Activated CD8-positive, alpha-beta memory T cell treated with anti-CD3 and anti-CD28 coated beads for 1 hour (primary cell): ENCODE measurements at places on chromosomes 2 and 18.

- no peak for DNase-seq
Measured at GRCh38 chr2:23385748-23386338, 864 bp downstream of the KLHL29 start.

DNA sequence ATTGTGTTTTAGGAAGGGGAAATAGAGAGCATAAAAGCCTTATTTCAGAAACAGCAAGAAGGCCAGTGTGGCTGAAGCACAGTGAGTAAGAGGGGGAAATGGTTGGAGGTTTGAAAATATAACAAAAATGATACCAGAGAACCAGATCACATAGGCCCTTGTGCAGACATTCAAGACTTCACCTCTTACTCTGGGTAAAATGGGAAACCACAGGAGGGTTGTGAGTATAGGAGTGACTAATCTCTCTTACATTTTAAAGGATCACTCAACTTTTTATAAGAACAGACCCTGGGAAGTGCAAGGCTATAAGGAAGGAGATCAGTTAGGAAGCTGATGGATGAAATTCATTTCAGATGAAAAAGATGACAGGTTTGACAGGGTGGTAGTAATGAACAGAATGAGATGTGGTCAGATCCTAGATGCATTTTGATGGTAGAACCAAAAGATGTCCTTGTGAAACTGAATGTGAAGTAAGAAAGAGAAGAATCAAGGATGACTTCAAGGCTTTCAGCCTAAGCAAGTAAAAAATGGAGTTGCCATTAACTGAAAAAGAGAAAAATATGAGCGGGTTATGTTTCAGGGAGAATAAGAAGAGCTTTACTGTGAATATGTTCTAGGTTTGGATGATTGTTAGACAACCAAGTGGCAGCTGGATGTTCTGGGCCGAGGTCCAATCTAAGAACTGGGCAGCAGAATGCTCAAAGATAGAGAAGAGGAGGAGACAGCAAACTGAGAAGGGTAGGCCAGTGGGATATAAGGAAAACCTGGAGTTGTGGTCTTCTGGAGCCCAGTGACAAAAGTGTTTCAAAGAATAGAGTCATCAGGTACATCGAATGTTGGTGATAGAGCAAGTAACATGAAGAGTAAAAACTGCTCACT lies 65.1 kb downstream of the USP40 start:
- DNase-seq: no peak

DNA sequence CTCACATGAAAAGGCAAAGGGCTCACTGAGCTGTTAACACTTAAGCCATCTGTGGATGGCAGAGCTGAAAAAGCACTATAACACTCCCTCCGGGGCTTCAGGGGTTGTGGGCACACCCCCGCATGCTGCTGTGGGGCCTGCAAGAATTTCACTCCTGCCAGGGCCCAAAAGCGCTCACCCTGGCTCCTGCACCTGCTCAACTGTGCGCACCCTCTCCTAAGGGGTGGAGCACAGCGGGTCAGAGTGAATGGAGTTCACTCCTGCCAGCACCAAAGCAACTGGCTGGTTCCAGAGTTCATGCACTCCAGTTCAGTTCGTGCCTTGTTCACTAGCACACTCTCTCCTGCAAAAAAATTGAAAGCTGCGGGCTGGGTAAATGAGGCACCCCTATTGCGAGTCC lies 814.2 kb upstream of the SLC39A10 start:
- no peak for DNase-seq

DNA sequence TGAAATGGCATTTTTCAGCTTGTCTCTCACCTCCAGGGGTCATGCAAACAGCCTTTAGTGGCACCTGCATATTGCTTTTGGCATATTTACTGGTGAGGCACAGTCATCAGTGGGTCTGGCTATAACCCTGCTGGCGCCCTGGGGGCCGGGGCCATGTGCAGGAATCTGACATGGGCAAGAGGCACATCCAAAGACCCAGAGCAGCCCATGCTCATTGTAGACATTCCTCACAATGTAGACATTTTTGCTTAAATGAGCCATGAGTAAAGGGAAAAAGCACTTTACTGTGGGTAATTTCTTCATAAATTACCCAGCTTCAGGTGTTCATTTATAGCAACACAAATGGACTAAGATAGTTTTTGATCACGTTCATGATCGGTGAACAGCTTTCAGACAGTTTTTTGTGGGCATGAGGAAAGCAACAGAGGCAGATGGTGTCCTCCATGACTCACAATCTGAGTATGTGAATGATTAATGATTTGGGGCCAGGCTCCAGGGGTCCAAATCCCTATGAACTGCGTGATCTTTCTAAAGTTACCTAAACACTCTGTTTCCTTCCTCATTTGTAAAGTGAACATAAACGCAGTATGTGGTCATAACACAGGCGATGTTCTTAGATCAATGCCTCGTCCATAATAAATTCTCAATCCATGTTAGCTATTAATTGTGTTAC lies 85.8 kb downstream of the LIPG start:
- no peak for DNase-seq

- DNase-seq: no peak
Measured at GRCh38 chr2:67896076-67896475, 166.7 kb downstream of the C1D start.

DNA sequence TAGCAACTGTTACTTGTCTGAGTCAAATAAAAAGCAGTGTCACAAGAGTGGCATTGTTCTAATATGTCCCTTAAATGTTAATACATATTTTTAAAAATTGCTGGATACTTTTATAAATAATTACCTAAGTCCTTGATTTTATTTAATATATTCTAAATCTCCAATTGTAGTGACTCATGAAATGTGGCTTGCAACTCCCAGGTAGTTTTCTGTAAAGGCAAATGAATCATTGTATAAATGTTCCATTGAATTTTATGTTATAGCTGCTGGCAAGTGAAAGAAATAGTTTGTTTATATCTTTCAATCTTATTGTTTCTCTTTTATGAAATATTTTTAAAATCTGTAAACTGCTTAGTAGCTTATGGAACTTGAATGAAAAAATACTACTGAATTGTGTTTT lies 32.7 kb upstream of the C1GALT1C1L start:
- no peak for DNase-seq

DNA sequence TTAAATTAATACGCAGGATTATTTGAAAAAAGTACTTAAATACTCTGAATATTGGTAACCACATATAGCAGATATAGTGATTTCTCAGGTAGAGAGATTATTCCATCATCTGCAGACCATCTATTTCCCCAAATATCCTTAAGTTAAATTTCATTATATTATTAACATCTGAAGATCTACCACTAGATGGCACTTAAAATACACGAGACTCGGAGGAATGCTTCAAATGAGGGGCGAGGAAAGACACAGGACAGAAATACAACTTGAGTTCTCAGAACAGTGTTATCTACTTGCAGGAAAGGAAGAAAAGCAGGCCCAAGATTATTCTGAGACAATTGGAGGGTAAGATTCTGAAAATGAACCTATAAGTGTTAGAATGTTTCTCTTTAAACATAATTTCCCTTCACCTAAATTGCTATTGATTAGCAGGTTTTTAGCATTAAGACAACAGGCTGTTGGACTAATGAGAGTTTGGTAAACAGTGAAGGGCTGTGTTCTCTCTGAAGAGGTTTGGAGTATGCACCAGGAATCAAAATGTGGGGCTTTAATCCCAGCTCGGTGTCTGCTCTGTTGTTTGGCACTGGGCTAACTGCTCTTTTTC lies 76.9 kb upstream of the GCFC2 start:
- no peak for DNase-seq

DNA sequence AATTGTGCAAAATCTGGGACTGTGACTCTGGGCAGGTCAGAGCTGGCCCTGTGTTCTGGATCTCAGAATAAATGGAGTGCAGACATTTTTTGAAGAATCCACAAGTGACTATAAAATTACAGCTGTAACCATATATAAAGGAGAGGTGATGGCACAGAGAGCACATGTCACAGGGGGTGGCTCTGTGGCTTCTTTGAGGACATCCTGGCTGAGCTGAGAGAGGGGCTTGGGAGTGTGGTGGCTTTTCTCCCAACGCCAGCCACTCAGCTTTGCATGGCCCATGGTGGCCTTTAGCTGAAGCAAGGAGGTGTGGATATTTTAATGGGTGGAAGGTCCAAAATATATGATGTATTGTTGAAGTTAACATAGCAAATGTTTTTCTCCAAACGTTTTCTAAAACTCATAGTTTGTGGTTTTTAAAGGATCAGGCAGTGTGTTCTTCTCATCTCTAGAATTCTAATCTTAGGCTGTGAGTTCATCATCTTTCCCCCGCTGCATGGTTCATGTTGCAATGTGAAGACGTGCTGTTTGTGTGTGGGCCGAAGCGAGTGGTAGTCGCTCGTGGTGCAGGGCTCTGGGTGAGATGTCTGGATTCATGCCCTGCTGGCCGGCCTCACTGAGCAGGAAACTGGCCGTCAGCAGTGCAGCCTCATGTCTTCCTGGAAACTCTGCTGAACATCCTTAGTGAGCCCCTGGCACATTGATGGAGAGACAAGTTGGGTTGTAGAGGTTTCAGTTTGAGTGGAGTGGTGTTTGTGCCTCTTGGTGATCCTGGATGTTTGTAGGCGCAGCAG lies 109.9 kb downstream of the ZNF236 start:
- DNase-seq: no peak

GRCh38 chr2:65554765-65555591 lies 122.6 kb upstream of the SPRED2 start:
- DNase-seq: no peak

- no peak for DNase-seq
Measured at GRCh38 chr2:119126650-119127049, 31.9 kb downstream of the C1QL2 start.

DNA sequence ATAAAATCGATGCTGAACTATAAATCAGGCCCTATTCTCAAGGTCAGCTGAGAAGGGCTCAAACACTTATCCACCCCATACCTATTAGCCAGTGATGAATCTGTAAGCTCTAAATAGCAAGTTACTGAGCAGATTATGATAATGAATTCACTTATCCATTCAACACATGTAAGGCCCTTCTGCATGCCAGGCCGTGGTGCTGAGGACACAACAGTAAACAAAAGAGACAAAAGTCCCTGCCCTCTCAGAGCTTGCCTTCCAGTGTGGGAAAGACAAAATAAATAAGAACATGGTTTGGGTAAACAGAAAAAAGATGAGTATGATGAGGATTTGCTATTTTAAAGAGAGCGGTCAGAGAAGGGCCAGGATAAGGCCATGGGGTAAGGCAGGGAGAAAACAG lies 11.7 kb downstream of the TTC32 start:
- no peak for DNase-seq

- DNase-seq: no peak
Measured at GRCh38 chr2:225937625-225938187, 538.2 kb downstream of the NYAP2 start.

DNA sequence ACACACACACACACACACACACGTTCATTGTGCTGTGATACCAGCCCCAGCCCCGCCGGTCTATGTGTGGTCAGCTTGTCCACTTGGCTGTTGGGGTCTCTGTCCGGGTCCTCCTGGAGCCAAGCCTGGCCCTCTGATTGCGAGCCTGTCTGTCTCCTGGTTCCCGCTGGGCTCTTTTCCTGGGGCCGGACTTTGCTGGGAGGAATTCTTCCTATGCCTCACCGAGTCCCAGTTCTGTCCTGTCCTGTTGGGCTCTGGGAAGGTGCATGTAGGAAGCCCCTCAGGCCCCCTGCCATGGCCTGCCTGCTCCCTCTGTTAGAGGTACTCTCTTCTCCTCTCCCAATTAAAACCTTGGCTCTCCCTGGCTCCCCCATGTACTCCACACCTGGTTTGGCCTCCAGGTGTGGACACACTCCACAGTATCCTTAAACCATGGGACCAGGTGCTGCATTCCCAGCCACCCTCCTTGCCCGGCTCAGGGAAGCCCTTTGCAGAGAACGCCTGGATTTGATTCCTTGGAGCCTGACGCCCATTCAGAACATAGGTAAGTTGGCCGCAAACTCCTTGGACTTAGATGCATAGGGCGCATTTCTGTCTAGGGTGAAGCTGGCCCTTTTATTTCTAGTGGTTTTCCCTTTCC lies 42.3 kb downstream of the CABLES1 start:
- no peak for DNase-seq

DNA sequence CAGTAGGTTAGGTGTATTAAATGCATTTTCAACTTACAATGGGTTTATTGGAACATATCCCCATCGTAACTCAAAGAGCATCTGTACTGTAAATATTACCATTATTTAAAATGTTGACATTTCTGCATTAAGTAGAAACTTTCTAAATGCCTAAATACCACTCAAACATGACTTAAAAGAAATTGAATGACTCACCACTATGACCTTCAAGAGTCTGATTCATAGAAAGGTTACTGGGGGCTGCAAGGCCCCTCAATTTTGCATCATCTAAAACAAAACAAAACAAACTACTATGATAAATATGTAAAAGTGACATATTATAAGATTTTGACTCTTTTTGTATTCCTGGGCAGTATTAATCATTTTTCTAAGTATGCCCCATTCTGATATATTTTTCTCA lies 7.6 kb downstream of the WDR35 start:
- DNase-seq: no peak

DNA sequence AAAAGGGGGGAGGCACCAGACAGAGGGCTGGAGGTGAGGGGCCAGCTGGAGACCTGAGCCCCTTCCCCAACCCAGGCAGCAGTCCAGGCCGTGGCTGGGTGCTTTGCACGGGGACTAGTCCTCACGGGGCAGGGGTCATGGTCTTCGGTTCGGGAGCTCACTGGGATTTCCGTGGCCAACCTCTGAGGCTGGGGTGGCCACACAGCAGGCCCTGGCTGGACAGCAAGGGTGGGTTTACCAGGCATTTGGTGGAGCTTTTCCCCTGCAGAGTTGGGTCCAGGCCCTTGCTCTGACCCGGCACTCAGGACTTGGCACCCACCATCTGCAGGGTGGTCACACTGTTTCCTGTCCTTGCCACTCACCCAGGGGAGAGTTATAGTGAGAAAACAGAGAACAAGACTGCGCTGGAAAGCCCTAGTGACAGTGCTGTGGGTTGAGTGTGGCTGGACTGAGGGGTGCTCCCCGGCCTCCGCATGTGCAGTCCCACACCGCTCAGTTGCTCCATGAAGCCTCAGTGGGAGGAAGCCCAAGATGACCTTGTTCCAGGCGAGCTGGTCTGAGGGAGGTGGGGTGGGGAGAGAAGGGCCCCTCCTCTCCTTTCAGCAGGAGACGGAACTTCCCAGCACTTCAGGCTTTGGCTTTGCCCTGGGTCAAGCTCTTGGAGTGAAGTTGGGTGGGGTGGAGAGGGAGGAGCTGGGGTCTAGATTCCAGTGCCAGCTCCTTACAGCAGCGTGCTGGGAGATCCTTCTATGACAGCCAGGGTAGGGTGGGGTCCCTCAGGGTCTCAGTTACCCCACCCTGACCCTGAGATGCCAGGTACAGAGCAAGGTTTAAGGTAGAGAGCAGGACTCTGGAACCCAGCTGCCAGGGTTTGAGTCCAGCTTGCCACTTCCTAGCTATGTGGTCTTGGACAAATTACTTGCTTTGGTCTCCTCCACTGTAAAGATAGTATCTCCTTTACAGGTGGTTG lies 219.8 kb downstream of the DYSF start:
- no peak for DNase-seq
